NCI-H1048 (cell line): ENCODE measurements at places on chromosomes 7 and 10.

DNA sequence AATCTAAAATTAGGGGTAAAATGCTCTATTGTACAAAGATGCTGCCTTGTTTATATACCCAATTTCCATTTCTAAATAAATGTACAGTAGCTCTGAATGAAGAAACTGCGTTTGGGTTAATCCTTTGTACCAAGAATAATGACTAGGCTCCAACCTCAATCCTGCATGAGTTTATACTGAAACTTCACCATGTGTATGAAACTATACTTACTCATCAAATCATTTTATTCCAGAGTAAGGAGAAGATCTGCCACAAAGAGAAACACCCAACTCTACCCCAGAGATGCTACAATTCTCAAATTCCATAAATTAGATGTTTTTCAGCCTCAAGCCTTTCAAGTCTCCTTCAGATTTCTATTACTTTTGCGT, 53.8 kb upstream of the AKR1E2 start:
- DNase-seq: no peak

- peak; percentile 53 for DNase-seq
Measured at GRCh38 chr10:132452651-132453469, 55.9 kb downstream of the PWWP2B start.

GRCh38 chr10:123607386-123607785, 58.8 kb upstream of the GPR26 start:
- DNase-seq: no peak

- no peak for DNase-seq
Measured at GRCh38 chr7:157432541-157432956, 95.7 kb downstream of the DNAJB6 start.

GRCh38 chr10:123284022-123284421, 129.8 kb downstream of the BUB3 start:
- no peak for DNase-seq

- DNase-seq: no peak
Measured at GRCh38 chr7:2721842-2722241, 33.8 kb downstream of the AMZ1 start.

GRCh38 chr10:33240931-33241330, 93.5 kb downstream of the NRP1 start:
- DNase-seq: no peak

DNA sequence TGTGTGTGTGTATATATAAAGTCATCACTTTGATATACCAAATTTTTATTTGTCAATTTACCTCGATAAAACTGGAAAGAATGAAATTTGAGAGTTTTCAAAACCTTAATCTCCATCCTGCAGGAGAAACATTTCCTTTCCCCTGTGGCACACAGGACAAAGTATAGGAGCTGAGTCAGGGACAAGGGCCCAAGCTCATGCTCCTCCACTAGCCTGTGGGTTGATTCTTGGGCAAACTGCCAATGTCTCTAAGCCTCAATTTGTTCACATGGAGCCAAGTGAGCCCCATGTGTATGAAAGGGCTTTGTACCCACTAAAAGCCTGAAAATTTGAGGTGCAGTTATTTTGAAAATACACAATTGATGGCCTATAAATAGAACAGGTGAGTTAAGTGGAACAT, 60.3 kb upstream of the IL6 start:
- DNase-seq: no peak

- no peak for DNase-seq
Measured at GRCh38 chr7:101790566-101791293, 26.7 kb upstream of the CUX1 start.

- DNase-seq: no peak
Measured at GRCh38 chr7:148587076-148587475, 3.5 kb upstream of the C7orf33 start.

DNA sequence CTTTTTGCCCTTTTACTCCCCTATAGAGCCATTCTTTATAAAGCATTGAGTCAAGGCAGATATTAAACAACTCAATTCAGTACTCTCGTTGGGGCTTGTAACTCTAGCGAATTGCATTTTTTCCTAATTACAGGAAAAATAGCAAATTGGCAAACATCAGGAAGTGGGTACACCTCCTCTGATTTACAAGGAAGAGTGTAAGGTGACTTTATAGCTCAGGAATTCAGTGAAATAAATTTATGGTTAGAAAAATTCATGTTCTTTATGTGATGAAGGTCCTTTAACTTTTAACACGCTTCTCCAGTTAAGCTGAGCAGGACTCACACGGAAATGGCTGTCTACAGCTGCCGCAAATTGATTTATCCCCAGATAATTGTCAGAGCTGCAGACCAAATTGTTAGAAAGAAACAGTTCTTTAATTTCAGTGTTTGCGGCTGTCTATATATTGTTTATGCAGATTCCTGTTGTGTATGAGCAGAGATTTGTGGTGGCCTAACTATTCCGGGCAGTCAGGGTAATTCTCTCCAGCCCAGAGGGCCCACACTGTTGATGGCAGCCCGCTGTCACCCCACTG, 151.1 kb upstream of the MKI67 start:
- no peak for DNase-seq

DNA sequence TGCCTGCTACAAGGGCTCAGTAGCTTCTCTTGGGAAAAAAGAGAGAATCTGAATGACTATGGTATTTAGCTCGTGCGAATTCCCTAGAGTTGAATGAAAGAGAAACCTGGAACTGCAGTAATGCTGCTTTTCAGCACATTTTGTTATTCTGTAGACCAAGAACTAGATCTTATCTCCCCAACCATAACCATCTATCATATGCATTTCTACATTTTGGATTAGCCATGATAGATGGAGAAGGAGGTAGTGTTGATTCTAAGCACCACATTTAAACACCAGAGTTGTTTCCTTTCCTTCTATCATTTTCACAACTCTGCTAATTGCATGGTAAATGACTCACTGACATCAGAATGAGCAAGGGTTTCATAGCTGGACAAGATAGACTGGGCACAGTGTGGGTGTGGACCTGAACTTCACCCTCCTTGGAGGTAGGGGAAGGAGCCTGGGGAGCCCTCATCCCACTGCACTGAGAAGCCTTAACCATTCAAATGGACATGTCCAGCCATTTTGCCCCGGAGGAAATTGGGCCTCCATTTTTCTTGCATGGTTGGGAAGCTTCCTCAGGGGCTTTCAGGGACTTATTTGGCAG, 55.3 kb upstream of the BMPER start:
- DNase-seq: no peak

- peak; percentile 13 for DNase-seq
Measured at GRCh38 chr7:12458520-12459131, 55.0 kb upstream of the VWDE start.

- DNase-seq: no peak
Measured at GRCh38 chr10:60162631-60163030, 227.0 kb downstream of the ANK3 start.

GRCh38 chr7:112233048-112233697, 26.7 kb downstream of the ZNF277 start:
- DNase-seq: no peak

GRCh38 chr7:93622036-93623033, 47.8 kb upstream of the CALCR start:
- no peak for DNase-seq

DNA sequence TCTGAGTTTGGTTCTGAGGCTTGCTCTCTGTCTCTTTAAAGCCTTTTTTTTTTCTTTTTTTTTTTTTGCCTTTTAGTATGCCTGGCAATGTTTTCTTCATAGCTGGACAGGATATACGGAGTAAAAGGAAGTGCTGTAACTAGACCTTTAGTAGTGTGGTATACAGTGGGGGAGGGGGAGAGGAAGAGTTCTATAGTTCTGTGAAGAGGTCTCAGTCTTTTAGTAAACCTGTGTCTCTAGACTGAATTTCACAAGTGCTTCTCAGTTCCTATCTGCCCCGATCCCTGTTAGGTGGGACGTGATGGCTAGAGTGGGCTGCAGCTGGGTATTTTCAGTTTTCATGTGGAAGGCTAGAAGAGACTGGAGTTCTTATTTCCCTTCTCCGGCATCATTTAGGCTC, 3.1 kb upstream of the ABCC2 start:
- DNase-seq: no peak

GRCh38 chr7:68529221-68529620, 1069.1 kb upstream of the AUTS2 start:
- DNase-seq: peak; percentile 5

DNA sequence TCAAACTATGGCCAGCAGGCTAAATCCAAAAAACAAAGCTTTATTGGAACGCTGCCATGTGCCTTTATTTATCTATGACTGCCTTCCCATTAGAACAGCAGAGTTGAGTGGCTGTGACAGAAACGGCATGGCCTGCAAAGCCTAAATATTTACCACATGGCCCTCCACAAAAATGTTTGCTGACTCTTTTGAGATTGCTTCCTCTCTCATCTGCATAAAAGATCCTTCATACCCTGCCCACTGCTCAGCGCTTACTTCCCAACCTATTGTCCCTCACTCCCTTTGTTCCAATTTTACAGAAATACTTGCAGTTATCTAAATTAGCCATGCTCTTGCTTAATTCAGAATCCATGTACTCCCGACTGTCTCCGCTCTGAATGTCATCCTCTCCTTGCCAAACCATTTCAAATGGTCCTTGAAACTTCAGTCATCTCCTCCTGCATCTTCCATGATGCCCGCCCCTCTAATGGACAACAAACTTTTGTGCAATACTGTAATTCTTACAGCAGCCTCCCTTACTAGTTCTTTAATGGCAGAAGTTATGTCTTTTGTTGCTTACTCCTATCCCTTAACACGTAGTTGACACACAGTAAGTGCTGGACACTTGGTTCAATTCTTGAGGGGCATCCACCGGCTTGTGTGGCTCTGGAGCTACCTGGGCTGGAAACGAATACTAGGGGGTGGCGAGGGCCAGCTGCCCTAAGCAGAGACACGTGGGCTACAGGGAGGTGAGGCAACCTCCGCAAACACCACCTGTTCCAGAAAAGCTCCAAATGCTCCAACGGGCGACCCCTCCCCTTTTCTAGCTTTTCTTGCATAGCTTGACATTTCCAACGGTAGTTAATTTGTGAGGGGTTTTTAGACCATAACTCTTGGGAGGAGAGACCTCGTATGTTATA, 832 bp downstream of the XRCC2 start:
- no peak for DNase-seq

DNA sequence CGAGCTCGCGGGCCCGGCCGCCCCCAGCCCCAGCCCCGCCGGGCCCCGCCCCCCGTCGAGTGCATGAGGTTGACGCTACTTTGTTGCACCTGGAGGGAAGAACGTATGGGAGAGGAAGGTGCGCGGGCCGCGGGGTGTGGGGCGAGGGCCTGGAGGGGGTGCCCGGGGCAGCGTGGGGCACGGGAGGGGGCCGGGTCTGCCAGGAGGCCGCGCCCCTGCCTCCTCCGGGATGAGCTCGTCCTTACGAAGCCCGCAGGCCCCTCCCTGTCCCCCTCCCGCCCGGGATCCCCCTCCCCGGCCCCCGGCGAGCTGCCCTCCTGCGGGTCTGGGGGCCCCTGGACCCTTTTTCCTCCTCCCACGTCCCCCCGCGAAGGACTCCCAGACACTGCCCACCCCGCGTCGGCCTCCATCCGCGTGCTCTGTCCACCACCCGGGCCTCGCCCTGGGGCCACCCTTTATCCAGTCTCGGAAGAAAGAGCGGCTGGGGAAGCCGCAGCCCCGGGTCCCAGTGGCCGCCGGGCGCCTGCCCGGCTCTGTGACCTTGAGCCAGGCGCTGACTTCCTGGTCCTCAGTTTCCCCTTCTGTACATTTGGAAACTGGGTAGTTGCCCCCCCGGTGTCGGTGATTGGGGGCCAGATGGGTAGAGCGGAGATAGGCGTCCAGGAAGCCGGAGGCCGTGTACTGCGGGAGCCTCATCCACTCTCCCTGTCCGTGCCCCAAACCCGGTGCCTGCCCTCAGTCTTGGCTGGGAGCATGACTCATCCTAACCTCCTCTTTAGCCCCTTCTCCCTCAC, 521 bp downstream of the LIMK1 start:
- DNase-seq: peak; percentile 70

DNA sequence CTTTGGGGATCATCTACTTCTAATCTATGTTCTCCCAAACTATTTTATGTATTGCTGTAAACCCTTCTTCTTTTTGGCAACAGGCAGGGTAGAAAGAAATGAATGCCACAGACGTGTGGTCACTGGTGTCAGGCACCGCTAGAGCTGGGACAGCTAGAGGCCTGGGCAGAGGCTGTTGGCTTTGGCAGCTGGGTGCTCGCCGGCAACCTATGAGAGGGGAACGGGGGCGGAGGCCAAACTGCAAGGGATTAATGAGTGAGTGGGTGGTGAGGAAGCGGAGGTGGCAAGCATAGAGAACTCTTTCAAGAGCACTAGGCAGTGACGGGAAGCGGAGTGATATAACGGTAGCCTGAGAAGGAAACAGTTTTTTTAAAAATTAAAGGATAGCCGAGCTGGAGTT, 78.5 kb downstream of the CREB5 start:
- DNase-seq: no peak

DNA sequence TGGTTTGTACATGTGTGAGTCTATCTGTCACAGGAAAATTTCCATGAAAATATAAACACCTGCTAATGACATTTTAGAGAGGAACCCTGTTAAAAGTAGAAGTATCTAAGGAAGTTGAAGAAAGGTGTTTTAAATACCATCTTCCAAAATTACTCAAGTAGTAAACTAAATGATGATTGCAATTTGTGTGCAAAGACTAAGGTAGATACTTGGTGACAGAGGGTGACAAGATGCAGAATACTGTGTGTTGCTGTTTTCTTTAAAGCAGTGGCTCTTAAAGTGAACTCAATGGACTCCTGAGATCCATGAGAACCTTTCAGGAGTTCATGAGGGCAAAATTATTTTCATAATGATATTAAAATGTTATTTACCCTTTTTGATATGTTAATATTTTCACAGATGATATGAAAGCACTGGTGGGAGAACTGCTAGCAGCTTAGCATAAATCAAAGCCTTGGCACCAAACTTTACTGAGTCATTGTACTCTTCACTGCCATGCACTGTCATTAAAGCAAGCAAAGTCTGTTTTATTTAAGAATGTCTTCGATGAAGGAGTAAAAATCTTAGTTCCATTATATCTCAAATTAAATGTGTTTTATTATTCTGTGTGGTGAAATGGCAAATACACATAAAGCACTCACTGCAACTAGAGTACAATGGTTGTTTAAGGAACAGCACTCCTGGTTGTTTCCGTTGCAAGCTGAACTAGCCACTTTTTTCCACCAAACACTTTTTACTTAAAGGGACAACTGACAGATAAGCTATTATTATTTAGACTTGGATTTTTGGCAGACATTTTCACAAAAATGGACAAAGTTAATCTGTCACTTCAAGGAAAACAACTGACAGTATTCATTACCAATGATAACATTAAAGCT, 133.7 kb downstream of the LRRN3 start:
- no peak for DNase-seq

GRCh38 chr7:101743241-101743994, 74.0 kb upstream of the CUX1 start:
- DNase-seq: peak; percentile 53

DNA sequence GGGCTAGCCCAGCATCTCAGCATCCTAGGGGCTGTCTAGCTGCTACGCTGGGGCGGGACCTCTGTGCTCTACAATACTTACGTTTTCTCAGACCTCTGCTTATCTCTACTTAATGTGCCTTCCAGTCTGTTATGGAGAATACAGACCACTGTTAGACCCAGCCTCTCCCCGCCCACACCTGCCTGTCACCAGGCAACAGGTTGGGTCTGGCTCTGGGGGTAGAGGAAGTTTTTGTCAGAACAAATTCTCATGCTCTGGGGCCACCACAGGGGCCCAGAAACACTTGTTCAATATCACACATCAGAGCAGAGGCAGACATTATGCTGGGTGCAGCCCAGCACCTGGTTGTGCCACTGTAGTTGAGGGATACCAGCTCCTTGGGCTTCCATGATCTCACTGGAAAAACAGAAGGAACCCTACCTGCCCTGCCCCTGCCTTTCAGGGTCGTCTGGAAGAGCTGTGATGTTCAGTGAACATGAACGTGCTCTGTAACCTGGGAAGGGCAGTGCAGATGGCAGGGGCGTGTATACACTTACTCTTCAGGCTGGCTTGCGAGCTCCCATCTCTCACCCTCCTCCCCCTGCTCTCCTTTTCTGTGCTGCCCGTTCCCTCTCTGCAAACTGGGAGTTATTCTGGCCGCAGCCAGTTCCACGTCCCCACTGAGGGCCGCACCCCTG, 135.2 kb upstream of the PODXL start:
- no peak for DNase-seq
